ENCODE measurements at places on chromosomes 11 and 22.

- no peak for DNase-seq
These were observed 7.8 kb upstream of the DUSP18 start for GRCh38 chr22:30675436-30675835.

DNA sequence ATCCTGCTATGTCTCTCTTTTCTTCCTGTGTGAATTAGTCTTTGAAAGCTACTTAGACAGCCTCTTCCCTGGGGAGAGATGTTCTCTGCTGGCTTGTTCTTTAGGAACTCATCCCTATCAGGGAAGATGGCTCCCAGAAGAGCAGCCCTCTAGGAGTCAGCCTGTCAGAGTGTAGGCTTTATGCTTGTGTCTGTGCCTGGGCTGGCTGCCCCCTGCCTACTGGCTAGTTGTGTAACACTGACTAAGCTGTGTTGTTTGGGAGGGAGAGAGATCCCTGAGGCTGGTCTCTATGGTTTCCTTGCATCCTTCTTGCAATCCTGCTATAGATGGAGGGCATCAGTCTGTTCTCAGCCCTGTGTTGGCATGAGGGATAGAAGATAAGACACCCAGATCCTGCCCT, 112.2 kb downstream of the STIM1 start:
- DNase-seq = no peak

- DNase-seq = no peak
These were observed 52.8 kb downstream of the CBL start for GRCh38 chr11:119258983-119259382.

DNA sequence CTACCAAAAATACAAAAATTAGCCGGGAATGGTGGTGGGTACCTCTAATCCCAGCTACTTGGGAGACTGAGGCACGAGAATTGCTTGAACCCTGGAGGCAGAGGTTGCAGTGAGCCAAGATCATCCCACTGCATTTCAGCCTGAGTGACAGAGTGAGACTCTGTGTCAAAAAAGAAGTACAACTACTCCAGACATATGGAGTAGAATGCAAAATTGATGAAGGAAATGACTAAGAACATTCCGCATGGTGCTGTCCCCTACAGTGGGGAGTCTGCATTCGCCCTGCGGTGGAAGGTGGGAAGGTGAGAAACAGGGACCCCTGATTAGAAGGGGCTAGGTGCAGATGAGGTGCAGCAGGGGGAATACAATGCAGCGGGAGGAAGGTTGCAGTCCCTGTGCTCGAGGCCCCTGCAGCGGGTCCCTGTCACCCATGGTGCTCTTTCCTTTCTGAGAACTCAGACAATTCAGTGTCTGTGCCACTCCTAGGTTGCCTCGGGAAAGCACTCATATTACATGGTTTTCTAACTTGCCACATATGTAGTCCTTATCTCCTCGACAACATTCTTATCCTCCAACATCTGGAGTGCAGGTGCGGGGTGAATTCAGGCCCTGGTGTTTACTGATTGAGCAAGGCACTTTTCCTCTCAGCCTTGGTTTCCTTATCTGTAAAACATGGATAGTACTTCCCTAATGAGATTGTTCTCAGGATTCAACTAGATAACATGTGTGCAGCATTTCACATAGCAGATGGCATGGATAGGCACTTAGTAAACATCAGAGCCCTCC, 5.2 kb downstream of the POLD4 start:
- DNase-seq = no peak

GRCh38 chr22:30877662-30878515, 90.7 kb downstream of the MORC2 start:
- no peak for DNase-seq
